Suppressor macrophage (primary cell): ENCODE measurements at places on chromosomes 11 and 22.
A peak's percentile ranks its signal among the peaks of the same experiment; 100 is the strongest.

DNA sequence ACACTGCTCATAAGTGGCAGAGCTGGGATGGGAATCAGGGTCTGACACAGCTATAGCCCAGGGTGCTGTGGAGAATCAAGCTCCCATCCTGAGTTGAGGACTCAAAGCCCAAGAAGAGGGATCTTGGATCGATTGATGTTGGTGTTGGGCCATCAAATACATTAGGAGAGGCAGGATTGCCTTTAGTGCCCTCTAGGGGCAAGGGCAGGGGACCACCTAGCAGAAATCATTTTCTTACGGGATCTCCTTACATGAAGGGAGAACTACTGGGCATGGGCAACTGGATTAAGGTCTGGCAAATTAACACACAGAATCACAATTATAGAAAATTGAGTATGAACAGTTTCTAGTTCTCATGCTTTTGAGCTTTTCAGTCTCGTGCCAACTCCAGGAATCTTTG, 24.9 kb upstream of the EMSY start:
- DNase-seq, result peak; percentile 17

DNA sequence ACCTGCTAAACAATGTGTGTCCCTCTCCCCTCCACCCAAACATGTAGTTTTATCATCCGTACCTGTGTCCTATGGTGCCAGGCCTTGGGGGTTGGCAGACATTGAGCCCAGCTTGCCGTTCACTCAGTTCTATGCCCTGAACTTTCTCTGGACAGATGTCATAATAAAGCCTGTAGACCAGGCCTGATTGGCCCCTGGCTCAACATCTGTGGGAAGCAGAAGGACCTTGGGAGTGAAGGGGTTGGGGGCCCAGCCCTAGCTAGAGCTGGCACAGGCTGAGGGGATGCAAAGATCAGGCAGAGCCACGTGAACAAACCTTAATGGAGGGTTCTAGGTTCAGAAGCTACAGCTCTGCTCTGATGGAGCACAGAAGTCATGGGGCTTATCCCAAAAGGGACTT, 600.6 kb downstream of the BUD13 start:
- no peak for DNase-seq

GRCh38 chr11:119018074-119018938, at the start of the genes RPS25 and TRAPPC4:
Gene RPS25 (minus strand): TSS chr11:119018343. CDS start chr11:119018284, 59 bp downstream.
Gene TRAPPC4 (plus strand): TSS chr11:119018766. CDS start chr11:119018796, 30 bp downstream.
- peak; percentile 98 for DNase-seq

DNA sequence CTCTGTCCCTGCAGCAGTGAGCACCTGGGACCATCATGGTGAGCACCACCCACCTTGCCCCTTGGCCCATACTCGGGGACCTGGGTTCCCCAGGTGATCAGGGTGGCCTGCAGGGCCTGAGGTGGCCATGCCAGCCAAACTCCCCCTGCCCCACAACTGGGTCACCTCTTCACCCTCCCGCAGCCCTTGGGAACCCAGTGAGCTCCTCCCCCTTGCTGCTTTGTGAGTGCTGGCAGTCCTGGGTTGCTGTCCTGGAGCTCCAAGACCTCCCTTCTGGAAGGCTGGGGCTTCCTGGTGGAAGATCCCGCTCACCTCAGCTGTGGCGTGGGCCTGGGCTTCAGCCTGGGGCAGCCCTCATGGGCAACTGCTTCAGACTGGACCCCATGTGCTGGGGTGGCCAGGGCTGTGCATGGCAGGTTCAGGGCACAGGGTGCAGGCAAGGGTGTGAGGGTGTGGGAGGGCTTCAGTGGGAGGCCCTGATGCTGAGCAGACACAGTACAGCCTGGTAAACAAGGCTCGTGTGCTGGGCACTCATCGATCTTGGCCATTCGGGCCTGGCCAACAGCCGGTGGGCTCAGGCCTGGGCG, 57.6 kb downstream of the RTN4R start:
- no peak for DNase-seq

DNA sequence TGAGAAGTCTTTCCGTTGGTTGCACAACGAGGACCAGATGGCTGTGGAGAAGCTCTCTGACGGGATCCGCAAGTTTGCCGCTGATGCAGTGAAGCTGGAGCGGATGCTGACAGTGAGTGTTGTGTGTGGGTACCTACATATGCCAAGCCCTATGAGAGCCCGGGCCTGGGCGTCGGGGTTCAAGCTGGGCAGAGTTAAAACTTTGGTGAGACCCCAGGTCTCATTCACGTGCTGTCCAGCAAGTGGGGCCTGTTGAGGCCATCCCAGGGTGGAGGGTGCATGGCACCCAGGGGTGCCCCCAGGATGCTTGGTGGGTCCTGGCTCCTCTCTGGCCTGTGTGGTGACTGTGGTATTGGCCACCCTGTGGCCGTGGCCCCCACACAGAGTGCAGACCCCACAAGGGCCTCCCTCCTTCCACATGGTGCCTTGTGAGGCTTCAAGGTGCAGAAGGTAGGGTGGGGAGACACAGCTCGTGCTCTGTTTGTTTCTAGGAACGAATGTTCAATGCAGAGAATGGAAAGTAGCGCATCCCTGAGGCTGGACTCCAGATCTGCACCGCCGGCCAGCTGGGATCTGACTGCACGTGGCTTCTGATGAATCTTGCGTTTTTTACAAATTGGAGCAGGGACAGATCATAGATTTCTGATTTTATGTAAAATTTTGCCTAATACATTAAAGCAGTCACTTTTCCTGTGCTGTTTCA, 12.8 kb downstream of the GATD1 start:
- no peak for DNase-seq

GRCh38 chr11:103651341-103651998, 385.0 kb upstream of the DDI1 start:
- no peak for DNase-seq

GRCh38 chr11:129287920-129288319, 87.7 kb upstream of the BARX2 start:
- no peak for DNase-seq

GRCh38 chr11:78417175-78417887, at the start of gene GAB2:
Gene GAB2 (minus strand): TSS chr11:78417820. CDS start chr11:78417720, 100 bp downstream.
- no peak for DNase-seq

DNA sequence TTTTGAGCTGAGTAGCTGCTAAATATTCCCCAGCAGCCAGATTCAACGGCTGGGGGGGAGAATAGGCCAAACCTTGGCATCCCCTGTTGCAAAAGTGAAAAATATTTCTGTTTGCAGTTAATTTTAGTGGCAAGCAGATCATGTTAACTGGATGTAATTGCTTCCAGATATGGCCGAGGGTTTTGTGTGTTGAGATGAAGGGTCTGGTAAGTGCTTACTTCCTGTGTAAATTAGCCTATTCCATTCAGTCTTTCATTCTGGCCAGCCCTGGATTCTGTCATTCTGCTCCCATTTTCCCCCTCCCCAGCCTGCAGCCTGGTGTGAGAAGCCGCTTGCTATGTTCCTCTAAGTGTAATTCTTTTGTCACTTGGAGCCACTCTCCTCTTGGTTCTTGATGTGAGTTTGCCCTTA, 17.4 kb downstream of the ZBTB16 start:
- no peak for DNase-seq

GRCh38 chr11:1863352-1864216, 10.7 kb downstream of the LSP1 start:
- peak; percentile 90 for DNase-seq

DNA sequence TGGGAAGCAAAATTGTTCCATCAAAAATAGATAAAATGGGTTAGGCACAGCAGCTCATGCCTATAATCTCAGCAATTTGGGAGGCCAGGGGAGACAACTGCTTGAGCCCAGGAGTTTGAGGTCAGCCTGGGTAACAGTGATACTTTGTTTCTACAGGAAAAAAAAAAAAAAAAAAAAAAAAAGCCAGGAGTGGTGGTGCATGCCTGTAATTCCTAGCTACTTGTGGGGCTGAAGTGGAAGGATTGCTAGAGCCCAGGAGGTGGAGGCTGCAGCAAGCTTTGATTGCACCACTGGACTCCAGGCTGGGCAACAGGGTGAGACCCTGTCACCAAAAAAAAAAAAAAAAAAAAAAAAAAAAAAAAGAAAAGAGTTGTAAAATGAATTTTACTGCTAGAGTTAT, 49.6 kb downstream of the KIF18A start:
- no peak for DNase-seq

DNA sequence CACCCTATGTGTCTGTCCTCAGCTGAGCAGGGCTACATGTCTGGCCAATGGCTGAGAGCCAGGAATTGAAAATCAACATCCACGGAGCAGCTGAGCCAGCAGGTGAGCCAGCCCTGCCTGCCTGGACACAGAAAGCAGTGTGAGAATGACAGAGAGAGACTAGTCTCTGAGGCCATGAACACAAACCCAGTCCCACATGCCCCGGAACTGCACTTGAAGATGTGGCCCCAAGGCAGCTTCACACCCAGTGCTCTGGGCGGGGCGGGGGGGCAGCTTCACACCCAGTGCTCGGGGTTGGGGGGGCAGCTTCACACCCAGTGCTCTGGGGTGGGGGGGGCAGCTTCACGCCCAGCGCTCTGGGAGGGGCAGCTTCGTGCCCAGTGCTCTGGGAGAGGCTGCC, 37.6 kb downstream of the TRMU start:
- no peak for DNase-seq

GRCh38 chr22:20423906-20424551, 13.6 kb downstream of the SCARF2 start:
- DNase-seq, result no peak

DNA sequence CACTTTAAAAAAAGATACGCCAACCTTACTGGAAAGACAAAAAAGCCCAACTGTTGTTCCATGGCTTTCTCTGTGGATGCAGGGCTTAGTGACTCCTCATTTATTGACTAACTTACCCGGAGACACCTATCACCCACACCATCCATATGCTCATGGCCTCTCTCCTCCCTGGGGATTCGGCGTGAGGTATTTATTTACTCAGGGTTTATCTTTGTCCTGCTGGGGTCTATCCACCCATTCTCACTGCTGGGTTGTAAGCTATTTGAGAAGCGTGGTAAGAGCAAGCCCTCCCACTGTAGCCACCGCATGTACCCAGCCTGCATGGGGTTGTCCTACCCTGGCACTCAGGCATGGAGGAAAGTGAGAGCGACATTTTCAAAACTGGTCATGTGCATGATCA, 93.6 kb downstream of the NELL1 start:
- DNase-seq, result no peak

GRCh38 chr11:34226210-34226609, 120.8 kb downstream of the NAT10 start:
- DNase-seq, result peak; percentile 30

DNA sequence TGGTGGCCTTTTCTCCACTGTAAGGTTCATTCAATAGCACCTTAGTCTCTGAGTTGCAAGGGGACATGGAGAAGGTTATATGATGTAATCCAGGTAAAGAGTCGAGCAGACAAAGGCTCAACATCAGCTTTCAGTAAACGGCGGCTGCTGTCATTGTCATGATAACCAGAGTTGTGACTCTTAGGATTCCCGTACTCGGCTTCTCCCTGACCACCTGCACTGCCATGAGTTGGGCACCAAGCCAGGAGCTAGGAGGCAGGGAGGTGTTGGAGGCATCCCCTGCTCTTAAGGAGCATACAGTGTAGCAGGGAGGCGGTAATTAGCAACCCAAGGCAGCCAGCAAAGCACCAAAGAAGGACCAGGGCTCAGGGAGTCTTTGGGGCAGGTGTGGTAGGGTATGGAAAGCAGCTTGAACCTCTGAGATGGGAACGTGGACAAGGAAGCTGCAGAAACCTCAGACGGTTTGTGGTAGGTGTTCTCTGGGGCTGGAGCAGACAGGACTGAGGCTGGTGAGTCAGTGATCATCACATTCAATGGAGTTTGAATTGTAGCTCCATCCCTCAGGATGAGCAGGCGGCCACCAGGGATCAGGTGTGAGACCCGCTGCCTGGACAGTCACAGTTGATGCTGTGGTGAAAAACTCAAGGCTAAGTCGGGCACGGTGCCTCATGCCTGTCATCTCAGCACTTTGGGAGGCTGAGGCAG, 31.7 kb downstream of the LIF start:
- DNase-seq, result no peak

GRCh38 chr11:127114035-127114434, 113.5 kb upstream of the KIRREL3 start:
- DNase-seq, result no peak

DNA sequence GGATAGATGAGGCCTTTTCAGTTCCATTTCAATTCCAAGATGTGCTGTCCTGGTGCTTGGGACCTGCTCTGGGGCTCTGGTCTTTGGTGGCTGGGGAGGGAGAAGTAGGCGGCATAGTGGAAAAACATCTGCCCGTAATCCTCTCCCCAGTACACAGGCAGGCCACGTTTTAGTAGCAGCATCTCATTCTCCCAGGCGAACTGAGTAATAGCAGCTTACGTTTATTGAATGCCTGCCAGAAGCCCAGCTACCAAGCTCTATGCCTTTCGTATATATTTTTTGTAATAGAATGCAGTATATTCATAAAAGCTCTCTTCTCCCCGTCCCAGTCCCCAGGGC, 11.4 kb downstream of the ACO2 start:
- no peak for DNase-seq

DNA sequence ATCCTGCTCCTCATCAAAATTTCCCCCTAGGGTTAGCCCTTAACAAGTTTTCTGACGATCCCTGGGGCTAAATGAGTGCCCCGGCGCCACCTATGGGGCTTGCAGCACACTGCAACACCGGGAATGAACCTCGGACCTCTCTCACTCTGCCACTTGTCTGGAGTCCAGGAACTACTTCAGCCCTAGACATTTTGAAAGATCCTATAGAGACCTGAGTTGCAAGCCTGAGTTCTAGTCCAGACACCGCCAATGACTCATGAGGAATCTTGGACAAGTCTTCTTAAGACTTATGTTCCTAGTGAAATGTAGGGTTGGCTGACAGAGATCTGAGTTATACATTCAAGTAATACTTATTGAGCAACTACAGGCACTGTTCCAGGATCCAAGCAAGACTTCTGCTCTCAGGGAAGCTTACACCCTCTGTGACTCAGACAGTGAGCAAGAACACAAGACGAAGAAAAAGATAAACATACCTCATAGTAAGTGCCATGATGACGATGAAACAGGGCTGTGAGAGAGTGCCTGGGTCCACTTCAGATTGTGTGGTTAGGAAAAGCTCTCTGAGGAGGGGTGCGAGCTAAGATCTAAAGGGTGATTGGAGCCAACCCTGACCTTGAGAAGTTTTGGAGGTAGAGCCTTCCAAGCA, 10.2 kb upstream of the STK33 start:
- DNase-seq, result peak; percentile 78

- peak; percentile 5 for DNase-seq
Measured at GRCh38 chr11:130979386-130979972, 63.2 kb upstream of the SNX19 start.

DNA sequence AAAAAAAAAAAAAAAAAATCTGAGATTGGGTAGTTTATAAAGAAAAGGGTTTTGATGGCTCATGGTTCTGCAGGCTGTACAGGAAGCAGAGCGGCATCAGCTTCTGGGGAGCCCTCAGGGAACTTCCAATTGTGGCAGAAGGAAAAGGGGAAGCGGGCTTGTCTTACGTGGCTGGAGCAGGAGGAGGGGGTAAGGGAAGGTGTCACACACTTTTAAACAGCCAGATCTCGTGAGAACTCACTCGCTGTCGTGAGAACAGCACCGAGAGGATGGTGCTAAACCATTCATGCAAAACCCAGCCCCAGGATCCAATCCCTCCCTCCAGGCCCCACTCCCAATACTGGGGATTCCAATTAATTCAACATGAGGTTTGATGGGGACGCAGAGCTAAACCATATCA, 806.2 kb downstream of the TBC1D22A start:
- DNase-seq, result no peak
